ENCODE measurements at places on chromosomes 11 and 22. TPM values are rescaled to one million over a fixed set of nuclear protein-coding genes. Genes with fewer than 3 reads are reported as not detected.

GRCh38 chr22:29782061-29782845 is 15.1 kb downstream of the UQCR10 start:
- H3K36me3 ChIP-seq: peaks cover 6% of the 10 kb centered on the region
- DNase-seq: peak; percentile 72
- no peaks in the 10 kb centered on the region for H3K27me3 ChIP-seq
- H3K4me1 ChIP-seq: peaks cover 50% of the 10 kb centered on the region
- H3K4me3 ChIP-seq: no peak overlapping the region
- peak overlapping the region; percentile 88 for H3K27ac ChIP-seq

DNA sequence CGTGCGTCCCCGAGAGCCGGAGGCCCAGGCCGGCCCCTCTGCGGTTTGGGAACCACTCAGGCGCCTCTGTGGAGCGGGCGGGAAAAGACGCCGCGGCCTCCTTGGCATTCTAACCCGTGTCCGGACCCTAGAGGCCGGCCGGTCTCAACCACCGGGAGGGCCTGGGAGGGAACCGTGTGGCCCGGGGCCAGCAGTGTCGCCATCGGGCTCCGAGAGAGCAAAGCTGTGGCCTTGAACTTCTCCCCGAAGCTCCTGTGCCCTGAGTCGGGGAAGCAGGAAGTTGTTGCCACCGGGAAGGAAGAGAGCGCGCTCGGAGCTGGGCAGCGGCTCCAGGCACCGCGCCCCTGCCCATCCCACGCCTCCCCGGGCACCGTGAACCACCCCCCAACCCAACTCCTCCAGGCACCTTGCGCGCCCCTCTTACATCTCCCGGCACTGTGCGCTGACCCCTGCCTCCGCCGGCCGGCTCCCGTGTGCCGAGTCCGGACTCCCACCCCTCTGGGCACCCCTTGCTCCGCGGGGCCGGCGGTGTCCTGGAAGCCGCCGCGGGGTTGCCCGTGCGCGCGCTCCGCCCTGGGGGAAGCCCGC is 80.0 kb upstream of the PPARA start:
- H3K36me3 ChIP-seq: peaks cover 11% of the 10 kb centered on the region
- H3K4me3 ChIP-seq: peak overlapping the region; percentile 89
- peaks cover 86% of the 10 kb centered on the region for H3K4me1 ChIP-seq

RASSF10 gene
- 0.25 TPM for total RNA-seq

GRCh38 chr11:133263332-133263731 is 269.0 kb downstream of the OPCML start:
- H3K4me1 ChIP-seq: no peaks in the 10 kb centered on the region
- peaks cover 71% of the 10 kb centered on the region for H3K27me3 ChIP-seq
- DNase-seq: no peak
- no peak overlapping the region for H3K4me3 ChIP-seq

GAL3ST3 gene
- total RNA-seq: 1.3 TPM

DNA sequence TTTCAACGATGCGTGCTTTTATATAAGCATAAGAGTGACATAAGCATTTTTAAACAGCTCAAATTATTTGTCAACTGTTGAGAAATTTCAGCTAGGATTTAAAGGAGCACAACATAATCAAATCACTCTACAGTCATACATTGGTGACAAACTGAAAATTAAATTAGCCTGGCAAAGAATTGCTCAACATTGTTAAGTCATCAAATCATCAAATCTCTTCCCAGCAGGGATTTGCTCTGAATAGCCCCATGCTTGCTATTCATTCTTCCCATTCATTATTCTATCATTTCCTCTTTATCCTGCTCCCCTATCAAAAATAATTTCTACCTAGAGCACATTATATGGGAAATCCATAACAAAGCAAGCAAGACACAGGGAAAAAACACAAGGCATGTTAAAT is 198.7 kb upstream of the LUZP2 start:
- no peak overlapping the region for H3K27ac ChIP-seq
- no peaks in the 10 kb centered on the region for H3K4me1 ChIP-seq
- no peak overlapping the region for H3K4me3 ChIP-seq
- no peaks in the 10 kb centered on the region for H3K36me3 ChIP-seq

DNA sequence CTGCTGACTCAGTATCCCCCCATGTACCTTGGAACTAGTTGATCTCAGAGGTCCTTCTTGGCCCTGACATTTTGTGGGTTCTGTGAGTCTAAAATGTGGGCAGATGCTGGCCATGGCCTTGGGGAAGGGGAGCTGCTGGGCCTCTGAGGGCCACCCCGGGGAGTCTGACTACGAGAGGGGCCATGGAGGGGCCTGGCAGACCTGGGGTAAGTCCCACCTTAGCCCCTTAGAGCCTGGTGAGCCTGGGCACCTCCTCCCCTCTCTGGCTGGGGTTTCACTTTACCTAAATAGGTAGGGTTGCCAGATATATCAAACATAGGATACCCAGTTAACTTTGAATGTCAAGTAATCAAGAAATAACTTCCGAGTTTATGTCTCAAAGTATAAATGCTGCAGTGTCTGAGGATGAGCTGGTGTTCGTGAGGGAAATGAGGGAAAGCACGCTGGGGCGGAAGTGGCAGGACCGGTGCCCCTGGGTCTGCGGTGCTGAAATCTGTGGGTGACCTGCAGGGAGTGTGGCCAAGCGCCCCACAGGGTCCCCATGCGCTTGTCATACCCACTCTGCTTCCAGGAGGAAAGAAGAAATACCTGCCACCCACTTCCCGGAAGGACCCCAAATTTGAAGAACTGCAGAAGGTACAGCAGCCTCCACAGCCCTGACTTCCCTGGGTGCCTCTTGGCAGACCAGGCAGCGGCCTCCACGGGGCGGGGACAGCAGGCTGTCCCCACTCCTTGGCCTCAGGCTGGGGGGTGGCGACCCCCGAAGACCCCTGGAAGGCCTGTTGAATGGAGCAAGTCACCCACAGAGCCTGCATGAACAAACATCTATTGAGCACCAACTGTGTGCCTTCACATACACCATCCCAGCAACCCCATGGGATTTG is 4.8 kb downstream of the PARVG start:
- no peaks in the 10 kb centered on the region for H3K36me3 ChIP-seq
- DNase-seq: no peak
- H3K4me3 ChIP-seq: no peak overlapping the region
- no peak overlapping the region for H3K27ac ChIP-seq

- peaks cover 35% of the 10 kb centered on the region for H3K4me1 ChIP-seq
- peak overlapping the region; percentile 39 for H3K4me3 ChIP-seq
- no peak for DNase-seq
Measured at GRCh38 chr11:118155776-118156530, 3.3 kb upstream of the SCN4B start.

DNA sequence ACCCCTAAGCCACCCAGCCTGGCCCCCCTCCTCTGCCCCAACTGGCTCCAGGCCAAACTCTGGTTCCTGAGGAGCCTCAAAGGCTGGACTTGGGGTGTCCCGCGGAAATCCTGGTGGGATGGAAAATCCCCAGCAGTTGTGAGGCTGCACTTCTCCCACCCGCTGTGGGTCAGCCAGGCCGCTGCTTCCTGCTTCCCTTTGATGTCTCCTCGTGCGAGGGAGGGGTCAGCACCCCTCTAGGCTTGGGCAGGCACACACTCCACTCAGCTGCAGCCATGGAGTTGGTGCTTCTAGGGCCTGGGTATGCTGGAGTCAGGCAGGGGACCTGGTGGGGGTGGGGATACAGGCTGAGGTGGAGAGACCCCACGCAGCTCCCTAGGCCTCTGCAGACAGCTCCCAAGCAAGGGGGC is 12.0 kb downstream of the KCNQ1OT1 start:
- DNase-seq: no peak
- no peak overlapping the region for H3K27ac ChIP-seq
- no peaks in the 10 kb centered on the region for H3K27me3 ChIP-seq
- no peak overlapping the region for H3K4me3 ChIP-seq
- peaks cover 63% of the 10 kb centered on the region for H3K4me1 ChIP-seq
- peaks cover 8% of the 10 kb centered on the region for H3K36me3 ChIP-seq

- H3K4me3 ChIP-seq: no peak overlapping the region
- peaks cover 21% of the 10 kb centered on the region for H3K27me3 ChIP-seq
- no peak overlapping the region for H3K27ac ChIP-seq
- H3K36me3 ChIP-seq: no peaks in the 10 kb centered on the region
- peaks cover 31% of the 10 kb centered on the region for H3K4me1 ChIP-seq
- no peak for DNase-seq
Measured at GRCh38 chr22:44661070-44661469, 40.9 kb upstream of the PRR5 start.

ART1 gene
- 0.58 TPM for total RNA-seq

- peaks cover 7% of the 10 kb centered on the region for H3K27me3 ChIP-seq
- DNase-seq: no peak
- H3K27ac ChIP-seq: no peak overlapping the region
Measured at GRCh38 chr11:10715571-10715970, 22.0 kb upstream of the IRAG1 start.
